ENCODE measurements at places on chromosomes 7 and 10.
A peak's percentile ranks its signal among the peaks of the same experiment; 100 is the strongest.

DNA sequence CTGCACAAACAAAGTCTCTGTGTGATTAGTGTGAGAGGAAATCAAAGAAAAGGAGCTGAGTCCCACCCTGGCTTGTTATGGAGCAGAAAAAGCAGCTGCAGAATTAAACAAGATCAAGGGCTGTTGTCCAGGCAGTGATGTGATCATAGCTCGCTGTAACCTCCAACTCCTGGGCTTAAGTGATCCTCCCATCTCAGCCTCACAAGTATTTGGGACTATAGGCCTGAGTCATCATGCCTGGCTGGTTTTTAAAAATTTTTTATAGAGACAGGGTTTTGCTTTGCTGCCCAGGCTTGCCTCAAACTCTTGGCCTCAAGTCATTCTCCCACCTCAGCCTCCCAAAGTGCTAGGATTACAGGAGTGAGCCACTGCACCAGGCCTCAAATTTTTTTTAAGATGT, 88.9 kb downstream of the IPMK start:
- DNase-seq, result peak; percentile 14

DNA sequence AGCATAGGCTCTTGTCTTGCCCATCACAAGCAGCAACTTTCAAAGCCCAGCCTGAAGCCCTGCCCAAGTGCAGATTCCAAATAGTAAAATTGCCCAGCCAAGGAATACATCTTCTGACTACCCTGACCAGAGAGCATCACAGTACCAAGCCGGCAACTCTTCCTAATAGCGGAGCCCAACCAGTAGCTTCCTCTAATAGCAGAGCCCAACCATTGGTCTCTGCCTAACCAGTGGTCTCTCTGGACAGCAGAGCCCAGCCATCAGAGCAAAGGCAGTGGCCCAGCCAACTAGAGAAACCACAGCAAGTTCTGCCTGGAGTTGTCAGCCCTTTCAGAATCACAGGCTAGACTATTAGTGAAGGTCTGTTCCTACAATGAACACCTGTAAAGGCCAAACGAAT, 285.6 kb downstream of the HGF start:
- peak; percentile 98 for DNase-seq

DNA sequence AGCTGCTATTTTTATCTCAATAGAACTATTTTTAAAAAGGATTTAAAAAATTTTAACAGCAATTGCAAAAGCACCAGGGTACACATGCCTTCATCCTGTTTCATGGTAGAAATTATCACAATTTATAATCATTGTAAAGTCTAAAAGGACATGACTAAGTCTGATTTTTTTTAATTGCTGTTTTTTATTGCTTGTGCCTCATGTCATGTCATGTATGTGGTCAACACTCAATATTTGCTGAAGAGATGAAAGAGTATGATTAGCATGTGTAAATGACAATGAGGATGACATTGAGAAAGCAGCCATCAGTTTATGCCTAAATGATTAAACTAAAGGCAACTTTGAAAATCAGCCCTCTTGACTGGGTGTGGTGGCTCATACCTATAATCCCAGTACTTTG, 74.8 kb downstream of the GPR37 start:
- DNase-seq, result no peak

DNA sequence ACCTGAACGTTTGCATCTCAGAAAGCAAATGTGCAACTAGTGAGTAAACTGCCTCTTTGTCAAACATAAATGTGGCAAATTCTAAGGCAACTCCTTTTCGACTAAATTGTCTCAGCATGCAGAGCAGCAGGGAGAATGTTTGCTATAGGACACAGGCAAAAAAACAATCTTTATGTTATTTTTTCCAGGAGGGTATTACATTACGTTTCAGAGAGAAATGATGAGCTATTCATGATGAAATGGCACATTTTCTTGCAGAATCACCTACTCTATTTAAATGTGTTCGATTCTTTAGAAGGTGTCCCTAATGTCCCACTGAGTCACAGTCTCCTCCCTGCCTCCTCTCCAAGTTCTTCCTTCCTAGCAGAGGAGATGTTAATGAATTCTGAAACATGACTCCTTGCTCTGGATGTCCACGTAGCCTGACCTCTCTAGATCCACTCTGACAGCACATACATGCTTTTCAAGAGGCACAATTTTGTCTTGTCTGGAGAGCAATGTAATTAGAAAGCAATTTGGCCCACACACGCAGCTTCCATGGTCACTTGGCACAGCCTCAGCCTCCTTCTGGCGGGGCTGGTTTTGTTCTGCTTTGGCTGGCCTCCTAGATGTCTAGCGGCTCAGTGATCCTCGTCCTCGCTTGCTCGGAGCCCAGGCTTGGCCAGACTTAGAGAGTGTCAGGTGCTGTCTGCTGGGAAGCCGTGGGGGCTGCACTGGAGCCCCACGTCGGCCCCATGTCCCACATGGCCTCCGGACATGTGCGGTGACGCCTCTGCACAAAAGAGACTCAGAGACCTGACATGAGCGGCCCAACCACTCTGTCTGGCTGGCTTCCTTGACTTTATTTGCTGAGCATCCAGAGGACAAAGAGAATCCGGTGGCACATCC, 125.7 kb upstream of the ZNF438 start:
- peak; percentile 90 for DNase-seq

- DNase-seq, result peak; percentile 88
Observed at GRCh38 chr7:127938588-127938987, 92.6 kb downstream of the LRRC4 start.

DNA sequence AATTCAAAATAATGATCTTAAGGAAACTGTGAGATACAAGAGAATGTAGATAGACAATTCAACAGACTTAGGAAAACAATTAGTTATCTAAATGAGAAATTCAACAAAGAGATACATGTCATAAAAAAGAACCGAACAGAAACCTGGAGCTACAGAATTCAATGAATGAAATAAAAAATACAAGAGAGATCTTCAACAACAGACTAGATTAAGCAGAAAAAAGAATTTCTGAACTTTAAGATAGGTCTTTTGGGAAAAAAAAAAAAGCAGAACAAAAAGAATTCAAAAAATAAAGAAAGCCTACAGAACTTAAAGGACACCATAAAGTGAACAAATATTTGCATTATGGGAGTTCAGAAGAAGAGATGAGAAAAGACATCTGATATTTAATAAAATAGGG, 129.1 kb upstream of the FOXK1 start:
- DNase-seq, result no peak

All from fibroblast of skin of scalp (primary cell).